ENCODE measurements at places on chromosomes 7 and 10. TPM values are rescaled to one million over a fixed set of nuclear protein-coding genes. Genes with fewer than 3 reads are reported as not detected.

- no peak for DNase-seq
Measured at GRCh38 chr10:132036153-132036886, 29.4 kb upstream of the JAKMIP3 start.

GRCh38 chr10:76723844-76724243 lies 913.8 kb downstream of the KCNMA1 start:
- DNase-seq = no peak

DNA sequence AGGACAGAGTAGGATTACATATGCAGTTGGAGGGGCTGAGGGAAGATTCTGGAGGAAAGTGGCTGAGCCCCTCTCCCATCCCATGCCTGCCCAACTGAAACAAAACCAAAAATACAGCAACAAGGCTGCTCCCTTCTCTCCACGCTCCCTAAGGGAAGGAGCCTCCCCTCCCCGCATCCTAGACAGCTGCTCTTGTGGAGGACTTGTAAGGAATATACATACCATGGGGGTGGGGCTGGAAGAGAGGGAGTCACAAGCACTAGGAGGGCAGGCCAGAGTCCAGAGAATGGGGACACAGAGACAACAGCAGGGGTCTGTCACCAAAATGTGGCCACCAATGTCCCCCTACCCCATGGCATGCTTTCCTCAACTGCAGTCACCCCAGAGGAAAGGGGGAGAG lies 13.2 kb downstream of the LDB1 start:
- DNase-seq = no peak

The SNCG gene
- total RNA-seq = 24.7 TPM

DNA sequence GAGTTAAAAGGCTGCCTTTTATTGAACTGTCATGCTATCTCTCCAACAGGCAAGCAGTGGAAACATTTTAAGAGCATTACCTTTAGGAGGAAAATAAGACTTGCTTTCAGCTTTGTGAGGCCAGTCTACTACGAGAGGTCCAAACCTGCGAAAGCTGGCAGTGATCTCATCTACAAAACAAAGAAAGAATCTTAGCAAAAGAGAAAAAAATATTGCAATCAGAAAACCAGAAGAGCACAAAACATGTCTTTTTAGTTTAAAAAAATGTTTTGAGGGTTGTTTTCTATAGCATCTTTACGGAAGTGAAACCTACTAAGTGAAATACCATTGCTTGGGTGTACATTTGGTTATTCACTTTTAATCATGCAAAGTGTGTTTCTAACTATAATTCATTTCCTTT lies 147.9 kb downstream of the CPEB3 start:
- no peak for DNase-seq

DNA sequence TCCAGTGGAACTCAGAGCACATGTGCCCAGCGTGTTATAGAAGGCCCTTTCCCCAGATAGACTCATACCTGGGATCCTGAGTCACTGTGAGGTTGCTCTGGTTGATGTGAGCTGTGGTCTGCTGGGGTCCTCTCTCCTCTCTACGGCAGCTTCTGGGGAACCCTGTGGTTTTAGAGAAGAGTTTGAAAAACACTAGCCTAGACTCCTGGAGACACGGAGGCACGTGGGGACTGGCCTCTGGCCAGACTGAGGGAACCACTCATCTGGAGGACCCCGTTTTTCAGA lies 10.3 kb downstream of the ZNF775 start:
- DNase-seq = no peak

Measured in Right ventricle myocardium inferior (tissue), 1 donor.